ENCODE measurements at places on chromosomes 3 and 15.

- no peak for DNase-seq
Measured at GRCh38 chr3:9349321-9350117, 13.3 kb upstream of the THUMPD3 start.

DNA sequence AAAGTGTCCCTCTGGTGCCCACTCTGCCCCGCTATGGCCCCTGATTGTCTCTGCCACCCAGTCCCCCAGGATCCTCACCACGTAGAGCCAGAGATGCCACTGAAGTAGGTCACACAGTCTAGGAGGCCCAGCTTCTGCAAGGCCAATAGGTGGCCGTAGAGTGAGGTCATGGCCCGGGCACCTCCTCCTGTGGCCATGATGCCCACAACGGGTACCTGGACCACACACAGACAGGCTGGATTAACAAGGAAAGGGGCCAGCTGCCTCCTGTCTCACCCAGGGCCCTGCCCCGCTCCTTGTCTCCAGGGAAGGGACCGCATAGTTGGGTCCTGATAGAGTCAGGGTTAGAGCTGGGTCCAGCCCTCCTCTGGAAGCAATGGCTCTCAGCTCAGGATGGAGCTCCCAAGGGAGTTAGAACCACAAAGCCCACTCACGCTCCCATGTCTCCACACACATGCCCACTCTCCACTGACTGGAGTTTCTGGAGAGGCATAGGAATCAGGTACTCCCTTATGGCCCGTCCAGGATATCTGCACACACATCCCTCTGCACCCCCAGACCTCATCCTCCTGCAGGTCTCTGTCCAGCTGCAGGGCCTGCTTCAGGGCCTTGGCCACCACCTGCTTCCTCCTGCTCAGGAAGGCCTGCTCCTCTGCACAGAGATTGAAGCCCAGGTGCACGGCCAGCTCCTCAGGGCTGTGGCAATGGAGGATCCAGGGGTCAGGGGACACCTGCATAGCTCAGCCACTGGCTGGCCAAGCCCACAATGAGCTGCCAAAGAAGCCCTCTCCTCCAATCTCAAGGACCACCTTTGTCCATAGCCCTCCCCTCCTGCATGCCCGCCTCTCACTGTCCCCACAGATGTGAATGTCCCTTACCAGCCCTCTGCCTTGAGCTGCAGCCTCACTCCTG is 13.2 kb downstream of the PLA2G4D start:
- DNase-seq = no peak

- DNase-seq = peak; percentile 23
Measured at GRCh38 chr15:67685008-67685599, 140.2 kb upstream of the SKOR1 start.

DNA sequence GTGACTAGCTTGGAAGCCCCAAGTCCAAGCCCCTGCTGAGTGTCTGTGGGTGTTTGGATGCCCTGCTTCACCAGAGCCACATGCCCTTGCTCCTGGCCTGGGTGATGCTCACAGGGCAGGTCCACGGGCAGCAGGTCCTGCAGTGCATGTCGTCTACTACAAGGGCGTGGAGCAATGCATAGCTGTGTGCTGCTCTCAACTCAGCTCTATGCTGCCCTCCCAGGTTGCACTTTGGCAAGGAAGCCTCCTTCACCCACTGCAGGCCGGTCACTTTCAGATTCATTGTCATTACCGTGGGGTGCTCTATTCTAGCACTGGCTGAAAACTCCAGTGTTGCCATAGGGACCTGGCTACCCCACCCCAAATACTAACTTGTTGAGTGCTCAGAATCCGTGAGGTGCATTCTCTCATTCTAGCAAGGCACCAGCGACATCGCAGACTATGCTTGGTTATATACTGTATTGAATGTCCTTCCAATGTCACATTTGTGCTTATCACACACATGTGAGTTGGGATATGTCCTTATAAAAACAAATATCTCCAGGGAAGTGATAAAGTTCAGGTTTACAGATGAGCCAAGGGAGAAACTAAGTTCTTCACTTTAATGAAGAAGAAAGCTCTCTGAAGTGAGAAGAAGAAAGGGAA is 51.8 kb downstream of the GRAMD1C start:
- no peak for DNase-seq

DNA sequence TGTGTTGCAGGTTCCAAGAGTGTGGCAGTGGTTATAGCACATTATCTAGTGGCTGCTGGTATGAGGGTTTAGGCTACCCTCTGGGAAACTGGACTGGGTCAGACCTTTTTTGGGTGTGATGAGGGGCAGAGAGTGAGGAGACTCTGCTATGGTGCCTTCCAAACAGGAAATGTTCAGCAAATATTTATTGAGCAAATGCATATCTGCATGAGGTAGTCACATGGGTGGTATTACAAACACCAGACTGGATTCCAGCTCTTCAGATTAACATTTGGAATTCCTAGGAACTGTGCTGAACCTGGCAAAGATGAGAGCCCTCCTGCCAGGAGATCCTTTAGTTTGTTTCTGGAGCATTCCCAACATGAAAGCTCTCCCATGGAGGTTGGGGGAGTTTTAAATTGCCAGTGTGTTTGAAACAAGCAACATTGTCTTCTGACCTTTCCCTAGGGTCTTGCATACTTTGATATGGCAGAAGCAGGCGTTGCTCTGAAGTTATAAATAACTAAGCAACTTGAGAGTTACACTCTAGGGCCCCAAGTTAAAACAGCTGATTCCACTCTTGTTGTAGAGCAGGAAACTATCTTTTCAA is 341.2 kb upstream of the C2CD4B start:
- peak; percentile 62 for DNase-seq

GRCh38 chr3:73073091-73073707 is 11.7 kb downstream of the EBLN2 start:
- no peak for DNase-seq

DNA sequence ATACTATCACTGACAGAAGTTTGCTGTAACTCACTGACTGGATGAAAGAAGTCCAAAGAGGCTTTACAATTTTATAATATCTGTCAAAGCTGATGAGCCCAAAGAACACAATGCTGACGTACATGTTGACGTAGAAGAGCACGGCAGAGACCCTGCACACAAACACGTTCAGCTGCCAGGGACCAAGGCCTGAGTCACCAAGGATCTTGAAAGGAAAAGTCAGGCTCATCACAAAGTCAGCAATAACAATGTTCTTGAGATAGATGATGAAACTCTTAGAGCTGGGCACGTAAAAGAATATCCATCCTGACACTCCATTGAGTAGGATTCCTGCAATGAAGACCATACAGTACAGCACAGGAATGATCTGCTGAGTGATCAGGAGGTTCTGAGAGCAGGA is 10.9 kb upstream of the GPR171 start:
- DNase-seq = no peak

GRCh38 chr3:38560284-38560683 is 64.1 kb downstream of the EXOG start:
- DNase-seq = no peak

DNA sequence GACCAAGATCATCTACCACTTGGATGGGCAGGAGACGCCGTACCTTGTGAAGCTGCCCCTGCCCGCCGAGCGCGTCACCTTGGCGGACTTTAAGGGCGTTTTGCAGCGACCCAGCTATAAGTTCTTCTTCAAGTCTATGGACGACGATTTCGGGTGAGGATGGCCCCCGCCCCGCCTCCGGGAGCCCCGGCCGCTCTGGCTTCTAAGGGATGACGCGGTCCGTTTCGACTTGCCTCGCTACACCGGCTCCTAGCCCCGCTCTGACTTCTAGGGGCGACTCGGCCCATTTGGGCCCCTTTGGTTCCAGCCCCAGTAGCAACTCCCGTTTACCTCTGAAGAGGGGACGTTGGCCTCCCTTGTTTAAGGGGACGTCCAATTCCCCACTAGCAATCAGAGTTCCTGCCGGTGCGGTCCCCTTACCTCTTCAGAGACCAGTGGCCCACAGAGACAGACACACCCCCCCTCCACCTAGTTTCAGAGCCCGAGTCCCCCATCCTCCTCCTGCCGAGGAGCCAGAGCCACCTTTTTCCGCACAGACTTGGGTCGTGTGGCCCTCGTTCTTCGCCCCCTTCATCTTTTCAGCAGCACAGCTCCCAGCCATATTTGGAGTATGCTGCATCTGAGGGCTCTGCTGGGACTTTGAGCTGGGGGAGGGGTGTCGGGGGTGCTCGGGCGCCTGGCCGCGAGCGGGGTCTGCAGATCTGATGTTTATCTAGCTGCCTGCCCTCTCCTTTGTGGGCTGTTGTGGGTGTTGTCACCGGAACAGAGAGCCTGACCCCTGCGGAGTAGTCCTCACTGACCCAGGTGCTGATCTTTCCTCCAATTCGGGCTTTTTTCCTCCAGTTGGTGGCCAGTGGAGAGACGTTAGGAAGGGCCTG is 706 bp downstream of the DVL3 start:
- DNase-seq = no peak

- DNase-seq = no peak
Measured at GRCh38 chr15:20348291-20348899, 193.2 kb downstream of the GOLGA6L6 start.

GRCh38 chr3:52934630-52935530 is 37.5 kb upstream of the STIMATE start:
- peak; percentile 14 for DNase-seq

GRCh38 chr15:44729408-44730127 is 6.8 kb upstream of the TRIM69 start:
- DNase-seq = no peak

DNA sequence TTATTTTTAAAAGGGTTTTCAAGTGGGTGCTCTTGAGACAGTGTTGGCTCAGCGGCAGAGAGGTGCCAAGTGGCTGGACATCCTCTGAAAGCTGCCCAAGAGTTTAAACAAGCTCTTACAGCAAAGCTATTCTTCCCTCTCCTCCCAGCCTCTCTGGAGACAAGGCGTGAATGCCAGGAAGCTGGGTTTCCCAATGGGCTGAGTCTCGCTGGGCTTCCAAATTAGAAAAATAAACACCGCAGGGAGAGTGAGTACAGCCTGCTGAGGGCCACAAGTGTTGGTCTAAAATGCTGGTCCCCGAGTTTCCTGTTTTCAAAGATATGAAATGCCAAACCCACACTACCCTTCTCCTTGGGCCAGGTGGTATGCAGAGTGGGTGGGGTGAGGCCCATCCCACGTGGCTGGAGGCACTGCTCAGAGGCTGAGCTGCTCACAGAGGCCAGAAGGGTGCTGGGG is 36.4 kb downstream of the ZDHHC3 start:
- DNase-seq = no peak

DNA sequence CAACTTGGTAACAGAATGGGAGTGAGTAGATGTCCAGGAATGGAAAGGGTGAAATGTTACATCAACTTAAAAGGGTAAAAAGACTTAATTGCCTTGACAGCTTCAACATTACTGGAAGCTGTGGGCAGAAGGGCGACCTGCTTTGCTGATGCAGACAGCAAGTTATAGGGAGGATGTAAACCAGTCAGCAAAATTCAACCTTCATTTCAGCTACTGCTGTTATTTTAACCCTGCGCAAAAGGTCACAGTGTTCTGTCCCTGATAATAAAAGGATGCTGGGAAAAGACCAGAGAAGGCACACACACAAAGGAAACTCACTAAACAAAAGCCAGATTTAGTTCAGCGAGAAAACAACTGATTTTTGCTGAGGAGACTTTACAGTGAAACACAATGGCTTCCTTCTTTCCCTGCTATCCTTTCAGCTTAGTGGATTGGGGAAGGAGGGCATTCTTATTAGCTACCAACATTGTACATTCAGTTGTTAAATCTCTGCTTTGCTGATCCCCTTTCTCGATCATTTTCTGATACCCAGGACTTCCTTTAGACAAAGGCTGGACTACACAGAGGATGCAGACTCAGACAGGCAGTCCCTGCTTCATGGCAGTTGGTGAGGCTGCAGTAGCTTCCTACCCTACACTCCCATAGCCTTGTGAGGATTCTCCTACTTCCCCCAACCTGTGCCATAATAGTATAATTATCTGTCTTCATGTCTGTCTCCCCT is 62.0 kb downstream of the P3H2 start:
- DNase-seq = peak; percentile 78

- no peak for DNase-seq
Measured at GRCh38 chr3:85102781-85103180, 144.0 kb downstream of the CADM2 start.

DNA sequence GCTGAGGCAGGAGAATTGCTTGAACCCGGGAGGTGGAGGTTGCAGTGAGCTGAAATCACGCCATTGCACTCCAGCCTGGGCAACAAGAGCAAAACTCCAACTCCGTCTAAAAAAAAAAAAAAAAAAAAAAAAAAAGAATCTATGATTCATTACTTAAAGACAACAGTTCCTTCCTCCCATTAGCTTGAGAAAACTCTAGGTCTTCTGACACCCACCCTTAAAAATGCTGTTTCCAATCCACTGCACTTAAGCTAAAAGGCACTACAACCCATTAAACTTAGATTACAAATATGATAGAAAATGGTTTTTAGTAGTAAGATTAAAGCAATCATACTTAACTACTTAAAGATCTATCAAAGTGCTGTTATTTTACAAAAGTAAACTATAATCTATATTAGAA is 40.0 kb upstream of the BHLHE40 start:
- no peak for DNase-seq

GRCh38 chr3:103906304-103906703 is 1460.4 kb upstream of the ALCAM start:
- no peak for DNase-seq

- DNase-seq = no peak
Measured at GRCh38 chr3:10599017-10599416, 93.6 kb upstream of the ATP2B2 start.

- DNase-seq = no peak
Measured at GRCh38 chr15:39542385-39543065, 38.4 kb upstream of the THBS1 start.

DNA sequence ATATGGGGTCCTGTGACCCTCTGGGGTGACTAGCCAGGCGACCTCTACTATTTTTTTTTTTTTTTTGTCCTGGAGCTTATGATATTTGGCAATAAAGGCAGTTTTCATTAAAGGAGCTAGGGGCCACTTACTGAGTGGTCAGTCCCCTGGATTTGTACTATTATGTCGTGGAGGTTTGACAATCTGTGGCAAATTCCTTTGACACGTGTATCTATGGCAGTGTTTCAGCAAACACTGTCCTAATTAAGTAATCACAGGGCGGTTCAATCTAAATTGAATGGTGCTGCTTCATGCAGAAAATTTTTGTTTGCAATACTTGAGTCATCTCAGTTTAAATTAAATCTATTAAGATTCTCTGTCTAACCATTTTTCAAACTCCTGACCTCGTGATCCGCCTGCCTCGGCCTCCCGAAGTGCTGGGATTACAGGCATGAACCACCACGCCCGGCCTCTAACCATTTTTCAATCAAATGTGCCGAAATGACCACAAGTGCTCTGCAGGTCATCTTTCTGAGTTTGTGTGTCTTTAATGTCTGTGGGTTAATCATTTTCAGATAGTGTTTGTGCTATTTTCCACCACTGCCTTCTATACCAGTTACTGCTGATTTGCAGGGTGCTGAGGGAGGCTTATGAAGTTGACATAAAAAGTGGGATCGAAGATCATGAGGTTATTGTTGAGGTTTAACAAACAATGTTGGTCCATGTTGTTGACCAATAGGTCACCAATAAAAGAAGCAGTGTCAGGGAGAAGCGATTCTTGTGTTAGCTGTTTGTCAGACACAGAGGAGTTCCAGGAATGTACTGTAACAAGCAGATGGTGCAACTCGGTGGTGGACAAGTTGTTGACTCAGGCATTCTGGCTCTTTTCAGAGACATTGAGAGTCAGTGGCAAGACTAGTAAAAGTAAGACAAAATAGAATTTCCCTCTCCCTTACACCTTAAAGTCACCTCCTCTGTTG is 18.6 kb upstream of the SLC2A2 start:
- peak; percentile 21 for DNase-seq

- DNase-seq = no peak
Measured at GRCh38 chr15:75903331-75904239, at the start of gene FBXO22. FBXO22 (plus strand) TSS chr15:75903878; CDS start chr15:75903964, 86 bp downstream.
